ENCODE measurements at places on chromosomes 5 and 9.

DNA sequence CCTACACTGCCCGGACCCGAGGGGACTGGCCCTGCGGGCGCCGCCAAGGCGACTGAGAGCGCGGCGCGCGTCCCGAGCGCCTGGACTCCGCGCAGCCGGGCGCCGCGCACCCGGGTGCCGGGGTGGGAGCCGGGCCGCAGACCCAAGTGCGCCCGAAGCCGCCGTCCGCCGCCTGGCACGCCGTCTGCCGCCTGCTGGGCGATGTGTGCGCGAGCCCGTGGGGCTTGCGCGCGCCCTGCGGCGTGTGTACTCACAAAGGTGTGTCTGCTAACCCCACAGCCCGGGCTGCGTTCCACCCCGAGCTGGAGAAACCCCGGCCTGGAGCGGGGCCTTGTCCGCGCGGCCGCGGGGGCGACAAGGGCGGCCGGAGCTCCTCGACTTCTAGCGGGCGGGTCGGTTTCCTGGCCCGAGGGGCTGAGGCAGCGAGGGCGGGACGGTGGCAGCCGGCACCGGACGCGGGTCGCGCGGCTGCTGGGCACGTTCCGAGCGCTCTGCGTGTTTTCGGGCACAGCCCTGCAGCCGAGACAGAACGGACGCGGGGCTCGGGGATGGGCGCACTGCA is 1.1 kb upstream of the ZSWIM6 start:
- DNase-seq = peak; percentile 67

DNA sequence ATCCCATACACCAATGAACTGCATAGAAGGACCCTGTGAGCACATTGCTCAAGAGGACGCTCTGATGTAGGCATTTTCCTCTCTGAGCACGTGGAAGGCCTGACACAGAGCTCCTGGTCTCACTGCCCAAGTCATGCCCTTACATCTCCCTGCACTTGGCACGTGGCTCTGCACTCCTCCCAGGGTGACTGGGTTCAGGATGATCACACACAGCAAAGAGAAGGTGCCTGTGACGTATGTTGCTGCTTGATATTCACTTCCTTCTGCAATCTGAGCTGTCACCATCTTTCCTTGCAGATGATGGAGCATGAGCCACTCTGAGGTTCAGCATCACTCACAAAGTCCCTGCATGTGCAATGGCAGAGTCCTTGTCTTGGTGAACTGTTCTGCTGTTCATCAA is 125.2 kb downstream of the FSTL4 start:
- no peak for DNase-seq

DNA sequence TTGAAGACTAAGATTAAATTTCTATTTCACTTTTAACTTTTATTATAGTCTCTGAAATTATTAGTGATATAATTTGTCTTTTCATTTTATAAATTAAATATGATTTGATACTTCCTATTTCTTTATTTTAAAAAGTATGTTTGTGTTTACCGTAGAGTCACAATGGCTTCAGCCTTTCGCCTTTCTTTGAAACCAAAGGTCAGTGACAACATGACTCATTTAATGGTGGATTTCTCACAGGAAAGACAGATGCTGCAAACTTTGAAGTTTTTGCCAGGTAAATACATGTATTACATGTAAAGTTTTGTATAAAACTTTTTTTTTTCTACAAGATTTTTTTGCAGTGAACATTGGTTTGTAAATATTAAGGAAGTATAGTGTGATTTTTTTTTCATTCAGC is 36.4 kb downstream of the FSD1L start:
- DNase-seq = no peak

- DNase-seq = no peak
Measured at GRCh38 chr9:119709431-119709830, 340.2 kb upstream of the BRINP1 start.

GRCh38 chr5:107359033-107359915 is 311.5 kb downstream of the EFNA5 start:
- no peak for DNase-seq

DNA sequence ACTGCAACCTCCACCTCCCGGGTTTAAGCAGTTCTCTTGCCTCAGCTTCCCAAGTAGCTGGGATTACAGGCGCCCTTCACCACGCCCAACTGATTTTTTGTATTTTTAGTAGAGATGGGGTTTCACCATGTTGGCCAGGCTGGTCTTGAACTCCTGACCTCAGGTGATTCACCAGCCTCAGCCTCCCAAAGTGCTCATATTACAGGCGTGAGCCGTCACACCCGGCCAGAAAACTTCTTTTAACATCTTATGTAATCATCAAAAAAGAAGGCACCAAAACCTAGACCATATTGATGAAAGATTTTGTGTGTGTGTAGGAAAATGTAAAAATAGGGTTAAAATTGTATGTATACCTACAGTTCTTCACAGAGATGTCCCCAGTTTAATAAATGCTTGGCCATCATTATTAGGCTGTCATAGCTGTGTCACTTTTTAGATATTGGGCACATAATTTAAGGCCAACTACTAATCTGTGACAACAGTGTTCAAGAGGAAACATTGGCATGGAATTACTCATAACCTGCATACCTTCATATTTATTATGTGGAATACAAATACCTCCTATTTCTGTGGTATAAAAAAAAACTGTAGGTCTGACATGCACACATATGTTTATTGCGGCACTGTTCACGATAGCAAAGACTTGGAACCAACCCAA is 44.4 kb downstream of the RAD50 start:
- no peak for DNase-seq

GRCh38 chr9:125440411-125440810 is 178.8 kb downstream of the GAPVD1 start:
- no peak for DNase-seq

GRCh38 chr5:54867310-54867944 is 118.0 kb downstream of the ESM1 start:
- DNase-seq = peak; percentile 56

DNA sequence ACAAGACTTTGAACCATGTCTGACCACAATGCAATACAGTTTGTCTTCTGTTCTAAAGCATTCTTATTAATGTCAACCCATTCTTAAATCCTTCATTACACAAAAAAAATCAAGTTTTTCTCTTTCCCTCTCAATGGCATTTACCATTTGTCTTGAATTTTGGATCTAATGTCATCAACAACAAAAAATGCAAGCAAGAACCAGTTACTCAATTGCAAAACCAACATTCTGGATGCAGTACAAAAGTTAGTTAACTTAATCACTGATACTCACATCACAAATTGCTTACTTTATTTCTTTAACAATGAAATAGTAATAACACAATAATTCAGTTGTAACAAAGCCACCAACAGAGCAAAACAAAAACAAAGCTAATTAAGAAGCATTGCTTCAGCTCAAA is 6.0 kb downstream of the C9orf40 start:
- DNase-seq = no peak

- DNase-seq = no peak
Measured at GRCh38 chr5:2295476-2295875, 412.8 kb upstream of the IRX4 start.

- no peak for DNase-seq
Measured at GRCh38 chr5:35371951-35372426, 141.7 kb upstream of the PRLR start.

DNA sequence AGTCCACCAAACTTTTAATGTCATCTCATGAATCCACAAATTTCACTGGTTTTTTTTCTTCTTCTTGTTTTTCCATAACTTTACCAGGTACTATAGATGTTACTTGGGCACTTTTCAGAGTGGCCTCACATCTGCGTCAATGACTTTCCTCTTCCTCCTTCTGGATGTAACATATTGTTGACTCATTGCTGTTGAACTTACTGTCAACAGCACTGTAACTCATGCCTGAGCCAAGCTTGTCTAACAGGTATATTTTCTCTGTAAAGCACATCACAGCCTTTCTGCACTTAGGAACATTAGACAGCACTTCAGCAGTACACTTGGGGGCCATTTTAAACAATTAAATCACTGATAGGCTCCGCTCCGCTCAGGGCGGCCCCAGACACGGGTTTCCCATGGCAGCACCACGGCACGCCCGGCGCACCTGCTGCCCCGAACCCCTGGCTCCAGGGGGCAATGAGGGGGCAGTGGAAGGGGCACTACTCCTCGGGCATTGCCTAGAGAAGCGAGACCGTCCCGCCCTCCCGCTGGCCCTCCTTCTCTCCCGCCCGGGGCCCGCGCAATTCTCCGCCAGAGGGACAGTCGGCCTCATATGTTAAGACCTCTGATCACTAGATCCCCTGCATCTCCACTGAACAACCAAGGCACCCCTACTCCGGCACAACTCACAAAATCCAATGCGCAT is 41.9 kb upstream of the SPATA31C2 start:
- no peak for DNase-seq

GRCh38 chr5:74116266-74116665 is 490.3 kb downstream of the ARHGEF28 start:
- no peak for DNase-seq

GRCh38 chr9:132699956-132700355 is 29.7 kb downstream of the GTF3C4 start:
- DNase-seq = no peak

DNA sequence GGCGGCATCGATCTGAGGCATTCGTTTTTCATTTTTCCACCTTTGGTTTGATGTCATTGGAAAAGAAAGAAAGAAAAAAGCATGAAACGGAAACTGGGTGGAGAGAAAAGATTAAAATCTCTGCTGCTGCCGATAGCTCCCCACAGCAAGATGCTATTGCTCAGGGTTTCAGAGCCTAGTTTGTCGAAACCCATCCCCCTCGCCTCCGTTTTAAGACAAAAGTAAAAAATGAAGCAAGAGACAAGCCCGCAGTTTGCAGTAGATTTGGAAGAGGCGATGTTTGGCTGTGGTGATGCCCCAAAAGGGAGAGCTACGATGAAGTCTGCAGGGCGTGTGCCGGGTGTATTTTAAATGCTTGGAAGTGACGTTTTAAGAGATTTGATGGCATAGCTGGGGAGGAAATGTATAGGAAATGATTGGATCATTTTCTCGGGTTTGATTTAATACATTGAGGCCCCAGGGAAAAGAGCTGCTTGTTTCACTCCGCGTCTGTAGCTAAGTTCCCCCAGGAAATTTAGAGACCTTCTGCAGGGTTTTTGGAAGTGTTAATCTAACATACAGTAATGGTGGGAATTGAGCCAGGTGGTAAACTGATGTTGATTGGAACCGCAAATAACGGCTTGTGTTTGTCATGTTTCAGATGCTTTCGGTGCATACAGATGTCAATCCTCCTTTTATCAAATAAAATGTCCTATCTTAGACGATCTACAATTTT is 909 bp downstream of the NDFIP1 start:
- peak; percentile 39 for DNase-seq

- no peak for DNase-seq
Measured at GRCh38 chr9:129402371-129402739, 218.5 kb downstream of the C9orf50 start.

GRCh38 chr5:40238066-40238745 is 441.5 kb upstream of the PTGER4 start:
- DNase-seq = no peak

GRCh38 chr5:153157156-153157555 is 333.3 kb upstream of the GRIA1 start:
- DNase-seq = no peak

GRCh38 chr5:11903121-11903613 is 1.1 kb downstream of the CTNND2 start:
- DNase-seq = peak; percentile 9

DNA sequence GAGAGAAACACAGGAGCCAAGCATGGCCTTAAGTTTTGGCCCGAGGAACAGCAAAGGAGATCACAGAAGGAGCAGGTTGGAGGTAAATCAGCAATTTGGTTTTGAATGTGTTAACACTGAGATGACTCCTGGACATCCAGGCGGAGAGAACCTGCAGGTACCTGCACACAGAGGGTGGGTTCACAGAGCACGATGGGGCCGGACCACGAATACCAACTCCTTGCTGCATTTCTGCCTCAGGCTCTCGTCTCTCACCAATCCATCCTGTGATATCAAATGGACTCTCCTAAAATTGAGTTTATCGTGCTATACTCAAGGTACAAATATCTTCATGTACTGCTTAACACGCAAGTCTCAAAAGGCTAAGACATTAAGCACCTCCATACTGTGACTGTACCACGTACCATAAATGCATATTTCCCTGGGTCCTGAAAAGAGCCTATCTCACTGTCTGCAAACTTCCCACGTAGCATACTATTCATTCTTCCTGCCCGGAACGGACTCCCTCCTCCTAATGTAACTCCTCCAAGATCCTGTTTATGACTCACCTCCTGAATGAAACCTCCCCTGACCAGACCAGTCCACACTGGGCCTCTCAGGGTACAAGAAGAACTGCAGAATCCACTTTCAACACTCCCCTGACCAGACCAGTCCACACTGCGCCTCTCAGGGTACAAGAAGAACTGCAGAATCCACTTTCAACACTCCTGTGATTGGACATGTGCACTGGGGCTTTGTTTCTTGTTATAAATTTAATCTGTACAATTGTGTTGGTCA is 380.8 kb upstream of the RFX3 start:
- DNase-seq = no peak

DNA sequence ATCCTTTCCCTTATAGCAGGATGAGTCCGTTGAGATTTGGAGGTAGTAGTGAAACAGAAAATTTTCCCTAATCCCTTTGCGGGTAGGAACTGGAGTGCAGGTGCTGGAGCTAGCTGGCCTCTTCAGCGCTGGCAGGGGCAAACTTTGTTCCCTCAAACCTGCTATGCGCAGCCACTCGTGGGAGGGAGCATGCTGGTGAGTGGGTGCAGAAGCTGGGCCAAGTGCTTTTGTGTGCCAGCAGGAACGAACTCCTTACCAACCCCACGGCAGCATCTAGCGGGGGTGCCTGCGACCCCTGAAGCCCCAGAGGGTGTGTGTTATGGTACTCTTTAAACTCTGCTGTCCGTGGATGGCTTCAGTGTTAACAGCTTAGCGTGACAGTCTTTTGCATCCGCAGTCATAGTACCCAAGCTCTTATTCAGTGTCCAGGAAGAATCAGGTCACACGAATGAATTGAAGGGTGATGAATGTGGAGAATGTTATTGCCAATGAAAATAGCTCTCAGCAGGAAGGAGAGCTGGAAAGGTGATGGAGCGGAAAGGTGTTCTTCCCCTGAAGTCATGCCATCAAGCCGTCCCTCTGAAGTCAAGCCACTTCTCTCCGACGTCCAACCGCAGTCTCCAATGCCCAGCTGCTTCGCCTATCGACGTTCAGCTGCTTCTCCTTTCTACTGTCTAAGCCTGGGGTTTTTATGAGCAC is 1445.1 kb upstream of the CDH9 start:
- no peak for DNase-seq

GRCh38 chr9:137477778-137478612 is 18.9 kb upstream of the NSMF start:
- DNase-seq = no peak

DNA sequence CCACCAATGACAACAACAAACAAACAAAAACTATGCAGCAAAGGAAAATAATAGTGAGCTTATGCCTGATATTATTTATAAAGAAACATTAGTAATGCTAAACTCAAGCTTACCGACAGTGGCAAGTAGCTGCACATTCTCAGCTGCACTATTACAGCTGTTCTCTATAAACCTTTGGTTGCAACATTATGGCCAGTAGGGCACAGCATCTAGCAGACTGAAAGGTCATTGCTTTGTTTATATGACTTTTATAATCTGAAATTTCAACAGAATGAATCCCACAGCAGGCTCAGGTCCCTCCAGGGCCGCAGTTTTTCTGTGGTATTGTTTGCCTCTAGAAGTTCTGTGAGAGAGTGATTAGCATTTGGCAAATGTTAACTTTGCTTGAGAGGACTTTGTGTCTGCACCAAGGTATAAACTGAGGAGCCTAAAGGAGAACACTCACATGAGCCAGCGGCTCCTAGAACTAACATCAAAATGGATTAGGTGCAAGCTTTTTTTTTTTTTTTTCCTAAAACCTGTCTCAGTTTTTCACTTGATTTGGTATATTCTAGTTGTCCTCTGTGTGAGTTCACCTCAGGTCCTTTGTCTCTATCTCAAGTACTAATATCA is 58.3 kb downstream of the IZUMO3 start:
- no peak for DNase-seq
